ENCODE measurements at places on chromosomes 7 and 10.

DNA sequence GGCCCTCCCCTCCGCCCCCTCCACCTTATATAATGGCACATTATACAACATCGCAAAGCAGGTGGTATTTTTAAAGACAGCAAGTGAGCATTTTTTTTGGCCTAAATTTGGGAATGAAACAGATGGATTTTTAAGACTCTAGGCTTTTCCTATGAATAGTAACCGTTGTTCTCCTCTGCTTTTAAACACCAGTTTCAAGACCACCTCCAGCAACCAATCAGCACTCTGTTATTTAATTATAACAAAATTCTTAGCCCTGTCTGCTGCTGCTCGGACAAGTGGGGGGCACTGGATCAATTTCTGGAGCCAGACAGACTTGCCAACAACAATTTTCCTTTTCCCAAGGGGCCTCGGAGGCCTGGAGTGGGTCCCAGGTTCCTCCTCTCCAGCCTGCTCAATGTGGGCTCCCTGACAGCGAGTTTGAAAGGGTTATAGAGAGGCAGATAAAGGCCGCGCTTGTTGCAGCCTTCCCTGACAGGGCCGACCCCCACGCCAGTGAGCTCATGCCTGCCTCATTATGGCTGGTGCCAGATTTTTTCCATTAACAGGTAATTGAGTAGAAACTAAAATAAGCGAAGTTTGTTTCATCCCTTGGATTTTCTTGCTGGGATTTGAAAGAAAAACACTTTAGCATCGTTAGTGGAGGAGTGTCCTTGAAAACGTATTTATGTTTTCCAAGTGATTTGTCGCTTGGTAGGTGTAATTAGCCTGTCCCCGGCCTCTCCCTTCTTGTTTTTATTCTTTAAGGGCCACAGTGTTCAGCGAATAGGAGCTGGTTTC lies 227.3 kb downstream of the TCF7L2 start:
- DNase-seq = no peak

DNA sequence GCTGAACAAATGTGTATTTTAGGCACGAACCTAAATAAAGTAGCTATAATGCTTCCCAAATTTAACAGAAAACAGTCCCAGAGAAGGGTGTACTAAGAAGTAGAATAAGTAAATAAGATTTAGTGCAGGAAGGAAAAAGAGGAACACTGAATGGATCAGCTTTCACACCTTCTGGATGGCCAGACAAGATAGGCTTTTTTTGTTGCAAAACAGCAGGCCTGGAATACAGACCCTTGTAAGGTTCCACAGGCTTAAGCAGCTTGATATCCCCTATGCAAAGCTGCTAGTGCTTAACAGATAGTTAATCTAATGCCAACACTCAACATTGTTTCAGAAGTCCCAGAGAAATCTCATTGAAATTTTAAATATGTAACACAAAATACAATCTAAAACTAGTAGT lies 328.1 kb upstream of the STEAP1 start:
- H3K4me3 ChIP-seq = no peak overlapping the region
- H3K4me1 ChIP-seq = no peaks in the 10 kb centered on the region
- H3K27me3 ChIP-seq = no peaks in the 10 kb centered on the region
- H3K27ac ChIP-seq = no peak overlapping the region

GRCh38 chr10:3077940-3078630 lies 10.7 kb downstream of the PFKP start:
- H3K4me3 ChIP-seq = no peak overlapping the region
- peak; percentile 56 for DNase-seq
- peaks cover 63% of the 10 kb centered on the region for H3K4me1 ChIP-seq

DNA sequence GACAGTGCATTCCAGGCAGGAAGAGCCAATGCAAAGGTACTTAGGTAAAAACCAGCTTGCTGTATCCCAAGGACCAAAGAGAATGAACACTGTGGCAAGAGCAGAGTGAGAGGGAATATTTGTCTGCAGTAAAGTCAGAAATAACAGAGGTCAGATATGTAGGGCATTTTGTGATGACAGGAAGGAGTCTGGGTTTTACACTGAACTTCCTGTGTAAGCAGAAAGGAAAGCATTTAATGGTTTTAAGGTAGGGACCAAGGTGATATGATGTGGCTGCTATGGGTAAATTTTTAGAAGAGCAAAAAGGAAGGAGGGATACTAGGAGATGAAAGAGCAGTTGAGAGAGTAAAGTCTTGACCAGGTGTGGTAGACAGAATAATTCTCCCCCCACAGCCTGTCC lies 10.1 kb downstream of the ABCB1 start:
- no peaks in the 10 kb centered on the region for H3K4me1 ChIP-seq
- no peak overlapping the region for H3K27ac ChIP-seq
- no peaks in the 10 kb centered on the region for H3K27me3 ChIP-seq
- H3K4me3 ChIP-seq = no peak overlapping the region
- no peaks in the 10 kb centered on the region for H3K36me3 ChIP-seq
- no peak for DNase-seq

DNA sequence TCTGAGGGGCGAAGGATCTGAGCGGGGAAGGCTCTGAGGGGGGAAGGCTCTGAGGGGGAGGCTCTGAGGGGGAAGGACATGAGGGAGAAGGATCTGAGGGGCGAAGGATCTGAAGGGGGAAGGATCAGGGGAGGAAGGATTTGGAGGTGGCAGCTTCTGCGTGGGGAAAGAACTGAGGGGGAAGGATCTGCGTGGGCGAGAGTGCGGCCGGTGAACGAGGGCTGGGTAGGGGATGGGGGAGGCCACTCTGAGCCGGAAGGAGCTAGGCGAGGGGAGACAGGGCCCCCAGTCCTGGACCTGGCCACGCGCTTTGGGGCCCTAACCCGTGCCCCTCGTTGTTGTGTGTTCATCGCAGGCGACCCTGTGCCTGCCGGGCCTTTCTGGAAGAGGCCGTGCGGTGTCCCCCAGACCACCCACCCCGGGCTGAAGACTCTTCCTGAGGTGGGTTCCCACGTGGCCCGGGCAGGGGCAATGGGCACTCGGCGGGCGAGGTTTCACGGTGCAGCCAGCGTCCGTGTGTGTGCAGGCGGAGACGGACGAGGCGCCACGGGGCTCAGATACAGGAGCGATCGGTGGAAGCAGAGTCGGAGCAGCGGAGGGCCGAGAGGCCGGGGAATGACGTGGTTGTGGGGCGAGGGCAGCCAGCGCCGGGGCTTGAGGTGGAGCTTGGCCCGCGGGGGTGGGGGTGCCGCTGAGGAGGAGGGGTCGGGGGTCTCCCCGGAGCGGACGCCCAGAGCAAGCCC lies 2.0 kb downstream of the CALY start:
- peak overlapping the region; percentile 14 for H3K27ac ChIP-seq
- H3K4me1 ChIP-seq = peaks cover 6% of the 10 kb centered on the region
- H3K36me3 ChIP-seq = peaks cover 9% of the 10 kb centered on the region
- H3K27me3 ChIP-seq = peaks cover 53% of the 10 kb centered on the region

GRCh38 chr7:149719050-149719899 lies 54.1 kb downstream of the ZNF467 start:
- H3K4me3 ChIP-seq = no peak overlapping the region
- no peak for DNase-seq
- H3K36me3 ChIP-seq = peaks cover 18% of the 10 kb centered on the region
- no peak overlapping the region for H3K27ac ChIP-seq
- no peaks in the 10 kb centered on the region for H3K27me3 ChIP-seq
- H3K4me1 ChIP-seq = peaks cover 40% of the 10 kb centered on the region

- H3K27ac ChIP-seq = no peak overlapping the region
- no peak for DNase-seq
- H3K4me3 ChIP-seq = no peak overlapping the region
- peaks cover 63% of the 10 kb centered on the region for H3K27me3 ChIP-seq
Measured at GRCh38 chr10:48227213-48227612, 47.3 kb downstream of the FRMPD2 start.

DNA sequence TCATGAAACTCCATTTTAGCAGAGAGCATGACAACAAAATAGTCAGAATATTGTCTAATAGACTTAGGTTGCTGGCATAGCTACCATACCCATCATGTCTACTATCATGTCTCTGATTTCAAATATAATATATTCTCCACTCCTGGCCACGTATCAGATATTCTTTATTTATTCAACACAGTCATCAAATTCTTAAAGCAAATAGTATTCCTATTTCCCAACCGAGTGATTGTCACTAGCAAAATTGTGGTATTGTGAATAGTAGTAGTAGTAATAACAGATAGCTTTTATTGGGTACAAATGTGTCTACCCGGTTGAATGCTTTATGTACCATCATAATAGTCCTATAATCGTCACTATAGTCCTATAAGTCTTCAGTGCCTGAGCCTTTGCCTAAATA lies 918.6 kb downstream of the KCNMA1 start:
- no peaks in the 10 kb centered on the region for H3K4me1 ChIP-seq
- H3K36me3 ChIP-seq = no peaks in the 10 kb centered on the region
- no peaks in the 10 kb centered on the region for H3K27me3 ChIP-seq
- no peak overlapping the region for H3K27ac ChIP-seq
- H3K4me3 ChIP-seq = no peak overlapping the region

DNA sequence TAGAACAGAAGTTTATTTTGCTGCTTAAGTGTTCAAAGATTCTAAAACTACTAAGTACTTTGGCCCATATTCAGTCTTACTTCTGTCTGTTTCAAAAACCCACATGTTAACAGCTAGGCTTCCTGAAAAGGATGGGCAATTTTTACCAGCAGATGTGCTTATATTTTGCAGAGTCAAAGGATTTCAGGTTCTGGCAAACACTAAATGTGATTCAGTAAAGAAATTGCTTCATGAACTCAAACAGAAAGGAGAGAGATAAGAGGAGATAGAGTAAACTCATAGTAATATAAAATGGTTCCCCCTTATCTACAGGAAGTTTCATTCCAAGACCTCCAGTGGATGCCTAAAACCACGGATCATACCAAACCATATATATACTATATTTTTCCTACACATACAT lies 248.5 kb downstream of the AGMO start:
- no peaks in the 10 kb centered on the region for H3K36me3 ChIP-seq
- H3K4me1 ChIP-seq = no peaks in the 10 kb centered on the region
- DNase-seq = no peak
- no peaks in the 10 kb centered on the region for H3K27me3 ChIP-seq
- no peak overlapping the region for H3K4me3 ChIP-seq
- H3K27ac ChIP-seq = no peak overlapping the region

DNA sequence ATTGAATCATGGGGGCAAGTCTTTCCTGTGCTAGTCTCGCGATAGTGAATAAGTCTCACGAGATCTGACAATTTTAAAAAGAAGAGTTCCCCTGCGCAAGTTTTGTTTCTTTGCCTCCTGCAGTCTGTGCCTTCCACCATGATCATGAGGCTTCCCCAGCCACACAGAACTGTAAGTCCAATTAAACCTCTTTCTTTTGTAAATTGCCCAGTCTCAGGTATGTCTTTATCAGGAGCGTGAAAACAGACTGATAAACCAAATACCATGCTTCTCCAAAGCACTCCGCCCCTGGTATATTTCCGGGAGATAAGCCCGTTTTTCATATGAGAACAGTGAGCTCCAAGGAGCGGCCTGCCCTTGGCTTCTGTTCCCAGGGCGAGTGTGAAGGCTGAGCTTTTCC lies 118.9 kb downstream of the EVX1 start:
- no peak overlapping the region for H3K27ac ChIP-seq
- H3K4me1 ChIP-seq = peaks cover 20% of the 10 kb centered on the region
- no peak overlapping the region for H3K4me3 ChIP-seq
- no peaks in the 10 kb centered on the region for H3K36me3 ChIP-seq
- DNase-seq = no peak

- DNase-seq = no peak
- no peak overlapping the region for H3K27ac ChIP-seq
Measured at GRCh38 chr10:9076066-9076465, 1021.6 kb downstream of the GATA3 start.

DNA sequence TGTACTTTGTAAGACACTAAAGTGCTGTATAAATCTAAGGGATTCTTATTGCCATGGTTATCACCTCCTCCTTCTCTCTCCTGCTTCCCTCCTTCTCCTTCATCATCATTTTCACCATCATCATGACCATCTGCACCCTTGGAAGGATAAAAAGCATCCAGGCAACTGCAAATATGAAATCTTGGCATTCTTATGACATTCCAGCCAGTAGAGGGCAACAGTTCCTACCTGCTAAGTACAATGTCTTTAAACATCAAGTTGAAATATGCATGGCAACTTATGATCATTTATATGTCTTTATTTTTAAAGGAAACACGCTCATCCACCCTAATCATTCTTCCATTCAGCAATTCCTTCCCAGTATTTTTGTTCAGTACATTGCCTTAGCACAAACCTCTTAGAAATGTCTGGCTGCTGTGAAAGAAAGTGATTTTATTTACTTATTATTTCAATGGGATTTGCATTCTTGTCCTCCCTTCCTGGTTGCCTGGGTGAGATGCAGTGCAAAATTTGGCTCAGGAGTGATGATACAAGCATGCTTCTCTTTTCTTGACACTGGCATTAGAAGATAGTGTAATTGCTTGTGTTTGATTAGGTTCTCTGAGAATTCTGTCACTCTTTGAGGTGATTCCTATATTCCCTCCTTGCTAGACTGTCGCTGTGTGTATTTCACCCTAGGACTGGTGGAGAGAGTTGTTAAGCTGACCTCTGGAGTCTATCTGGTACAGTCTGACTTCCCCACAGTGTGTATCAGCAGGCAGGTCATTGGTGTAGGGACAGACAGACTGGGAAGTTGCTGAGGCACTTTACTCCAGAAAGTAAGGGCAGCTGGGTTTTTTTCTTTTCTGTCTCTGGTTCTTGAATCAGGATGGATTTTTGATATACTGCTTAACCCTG lies 188.5 kb upstream of the BMPER start:
- no peak overlapping the region for H3K27ac ChIP-seq
- no peak overlapping the region for H3K4me3 ChIP-seq
- no peaks in the 10 kb centered on the region for H3K36me3 ChIP-seq

- H3K4me1 ChIP-seq = no peaks in the 10 kb centered on the region
- DNase-seq = peak; percentile 41
- peak overlapping the region; percentile 55 for H3K27ac ChIP-seq
Measured at GRCh38 chr7:43572516-43573049, 10.3 kb upstream of the STK17A start.

DNA sequence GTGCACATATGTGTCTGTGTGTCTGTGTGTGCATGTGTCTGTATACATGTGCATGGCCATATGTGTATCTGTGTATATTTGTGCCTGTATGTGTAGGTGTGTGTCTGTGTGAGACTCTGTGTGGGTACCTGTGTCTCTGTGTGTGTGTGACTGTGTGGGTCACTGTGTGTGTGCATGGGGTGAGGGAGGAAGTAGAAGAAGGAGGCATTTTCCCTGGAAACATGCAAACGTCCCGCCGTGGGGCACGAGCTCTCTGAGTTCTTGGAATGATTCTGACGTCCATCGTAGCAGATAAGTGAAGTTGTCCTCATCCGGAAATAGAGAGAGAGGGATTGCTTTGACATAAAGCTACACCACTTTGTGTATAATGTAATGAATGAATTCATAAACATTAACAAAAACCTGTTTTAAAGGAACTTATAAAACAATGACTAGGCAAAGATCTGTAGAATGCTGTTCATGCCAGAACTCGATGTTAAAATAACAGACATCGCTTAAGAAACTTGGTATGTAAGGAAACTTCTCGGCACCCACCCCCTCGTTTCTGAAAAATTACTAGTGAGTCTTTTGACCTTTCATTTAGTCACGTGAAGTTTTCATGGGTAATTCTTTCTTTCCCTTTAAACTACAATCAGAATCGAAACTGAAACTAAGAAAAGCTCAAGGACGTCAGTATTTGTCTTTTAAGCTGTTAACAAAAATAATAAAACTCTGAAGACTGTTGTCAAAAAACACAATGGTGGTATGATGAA lies 43.6 kb upstream of the KLF6 start:
- H3K4me1 ChIP-seq = peaks cover 41% of the 10 kb centered on the region
- peak overlapping the region; percentile 74 for H3K4me3 ChIP-seq
- peak overlapping the region; percentile 92 for H3K27ac ChIP-seq
- H3K27me3 ChIP-seq = no peaks in the 10 kb centered on the region
- DNase-seq = no peak

- H3K4me1 ChIP-seq = peaks cover 38% of the 10 kb centered on the region
- no peak overlapping the region for H3K27ac ChIP-seq
- no peak for DNase-seq
- no peaks in the 10 kb centered on the region for H3K36me3 ChIP-seq
Measured at GRCh38 chr10:110850099-110850498, 21.6 kb upstream of the PDCD4 start.

Measured in Calu3 (cell line).